ENCODE measurements at places on chromosomes 3 and 15.

GRCh38 chr3:42557854-42558253 is 23.9 kb downstream of the SEC22C start:
- no peak for DNase-seq

DNA sequence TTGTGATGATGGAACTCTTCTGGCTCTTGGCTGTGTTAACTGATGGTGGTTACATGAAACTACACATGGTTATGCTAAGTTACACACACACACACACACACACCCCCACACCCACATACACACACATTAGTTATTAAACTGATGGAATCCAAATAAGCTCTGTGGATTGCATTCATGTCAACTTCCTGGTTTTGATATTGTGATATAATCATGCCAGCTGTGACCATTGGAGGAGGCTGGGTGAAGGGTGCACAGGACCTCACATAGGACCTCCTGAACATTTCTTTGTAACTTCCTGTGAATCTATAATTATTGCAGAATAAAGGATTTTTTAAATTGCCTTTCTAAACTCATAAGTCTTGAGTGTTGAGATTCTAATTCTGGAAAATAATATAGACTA is 58.9 kb upstream of the LIMD1 start:
- DNase-seq: no peak

GRCh38 chr3:72847751-72848702 is at the start of gene SHQ1:
SHQ1 (minus strand) TSS chr3:72848445; CDS start chr3:72848340, 105 bp downstream.
- peak; percentile 74 for DNase-seq

DNA sequence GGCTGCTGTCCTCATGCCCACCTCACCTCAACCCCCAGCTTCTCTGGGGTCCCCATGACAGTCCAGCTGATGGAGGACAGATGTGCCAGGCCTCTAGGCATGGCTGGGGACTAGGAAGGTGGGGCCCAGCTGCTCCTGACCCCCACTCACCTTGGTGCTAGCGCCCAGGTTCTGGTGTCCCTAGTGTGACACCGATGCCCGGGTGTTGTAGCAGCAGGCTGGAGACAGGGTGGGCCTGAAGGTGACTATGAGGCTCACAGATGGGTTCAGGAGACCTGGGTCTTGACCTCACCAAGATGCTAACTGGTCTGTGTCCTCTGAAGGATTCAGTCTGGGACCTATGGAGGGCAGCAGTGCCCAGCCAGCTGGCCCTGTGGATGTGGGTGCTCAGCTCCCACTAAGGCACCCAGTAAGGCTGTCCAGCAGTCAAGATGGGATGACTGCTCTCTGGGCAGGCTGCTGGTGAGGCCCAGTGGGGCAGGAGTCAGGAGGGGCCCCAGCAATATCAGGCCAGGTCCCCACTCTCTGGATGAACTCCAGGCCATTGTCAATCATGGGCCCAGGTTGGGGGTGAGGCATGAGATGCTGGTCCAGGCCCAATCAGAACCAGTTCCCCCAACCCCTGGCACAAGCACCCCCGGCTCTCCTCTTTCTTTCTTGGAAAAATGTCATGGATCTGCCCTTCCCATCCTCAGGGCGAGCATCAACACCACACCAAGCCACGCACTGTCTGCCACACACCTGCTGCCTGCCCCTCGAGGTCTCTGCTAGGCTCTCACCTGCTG is 33.0 kb downstream of the ALDH1L1 start:
- no peak for DNase-seq
